ENCODE measurements at places on chromosomes 11 and 22.

DNA sequence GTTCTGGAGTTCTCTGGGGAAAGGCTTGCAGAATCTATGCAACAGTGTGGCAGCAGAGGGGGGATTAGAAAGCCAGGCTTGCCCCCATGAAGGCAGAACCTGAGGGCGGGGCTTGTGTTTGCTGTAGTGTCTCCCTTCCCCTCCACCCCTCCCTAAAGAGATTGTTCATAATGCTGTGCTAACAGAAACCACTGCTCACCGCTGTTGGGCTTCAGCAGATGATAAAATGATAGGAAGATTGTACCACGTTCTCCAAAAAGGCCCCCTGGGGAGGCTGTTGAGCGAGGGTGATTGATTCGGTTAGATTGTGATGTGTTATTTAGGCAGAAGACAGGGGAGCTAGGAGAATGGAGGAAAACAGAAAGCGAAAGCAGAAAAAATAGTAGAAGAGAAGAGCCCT is 215.2 kb upstream of the NCAM1 start:
- no peak for DNase-seq

DNA sequence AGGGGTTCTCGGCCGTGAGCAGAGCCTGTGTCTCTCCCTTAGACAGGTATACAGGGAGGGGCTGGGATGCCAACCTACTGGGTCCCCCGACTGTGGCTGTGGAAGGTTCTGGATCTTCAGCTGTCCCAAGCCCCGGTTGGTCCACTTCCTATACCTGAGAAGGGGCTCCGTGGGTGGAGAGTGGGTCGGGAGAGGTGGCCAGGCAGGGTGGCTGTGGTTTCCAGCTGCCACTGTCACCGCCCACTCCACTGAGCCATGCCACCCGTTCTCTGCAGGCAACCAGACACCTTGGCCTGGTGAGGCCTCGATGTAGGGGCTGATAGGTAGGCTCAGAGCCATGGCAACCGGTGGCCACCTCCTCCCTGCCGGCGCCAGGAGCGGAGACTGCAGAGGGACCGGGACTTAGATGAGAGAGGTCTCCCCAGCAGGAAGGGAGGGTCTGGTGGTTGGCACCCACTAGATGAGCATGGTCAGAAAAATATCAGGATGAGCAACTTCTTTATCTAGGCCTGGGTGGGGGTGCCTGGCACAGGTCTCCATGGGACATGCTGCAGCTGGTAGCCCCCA is 53.8 kb downstream of the TRIOBP start:
- no peak for DNase-seq

GRCh38 chr22:25702571-25703167 is 39.3 kb upstream of the MYO18B start:
- DNase-seq = peak; percentile 47

GRCh38 chr11:9950462-9950861 is 286.6 kb downstream of the SWAP70 start:
- no peak for DNase-seq

- DNase-seq = peak; percentile 49
Measured at GRCh38 chr11:102573851-102574250, 43.3 kb upstream of the MMP7 start.

DNA sequence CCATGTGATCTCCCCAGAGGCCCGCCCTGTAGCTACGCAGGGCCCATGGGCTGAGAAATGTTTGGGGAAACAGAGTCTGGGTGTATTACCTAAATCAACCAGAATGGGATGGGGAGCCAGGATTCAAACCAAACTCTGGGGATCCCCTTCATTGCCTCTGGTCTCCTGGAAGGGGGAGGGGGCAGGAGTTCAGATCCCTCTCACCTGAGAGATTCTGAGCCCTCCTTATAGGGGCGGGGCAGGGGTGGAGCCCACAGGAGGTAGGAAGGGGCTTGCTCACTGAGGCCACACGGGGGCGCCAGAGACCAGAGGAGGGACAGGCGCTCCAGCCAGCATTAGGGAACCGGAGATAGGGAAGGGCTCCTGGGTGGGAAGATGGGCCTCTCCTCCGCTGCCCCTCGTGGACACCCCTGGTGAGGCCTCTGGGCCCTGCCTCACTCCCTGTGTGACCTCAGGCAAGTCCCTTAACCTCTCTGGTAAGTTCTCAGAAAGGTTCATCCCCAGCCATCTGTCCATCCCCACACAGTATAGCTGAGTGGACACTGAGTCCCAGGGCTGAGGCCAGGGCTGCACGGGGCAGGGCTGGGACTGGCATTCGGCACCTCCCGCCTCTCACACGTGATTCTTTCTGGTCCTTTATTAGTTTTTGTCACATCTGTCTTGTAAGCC is 2.7 kb upstream of the CDC42BPG start:
- DNase-seq = peak; percentile 96

DNA sequence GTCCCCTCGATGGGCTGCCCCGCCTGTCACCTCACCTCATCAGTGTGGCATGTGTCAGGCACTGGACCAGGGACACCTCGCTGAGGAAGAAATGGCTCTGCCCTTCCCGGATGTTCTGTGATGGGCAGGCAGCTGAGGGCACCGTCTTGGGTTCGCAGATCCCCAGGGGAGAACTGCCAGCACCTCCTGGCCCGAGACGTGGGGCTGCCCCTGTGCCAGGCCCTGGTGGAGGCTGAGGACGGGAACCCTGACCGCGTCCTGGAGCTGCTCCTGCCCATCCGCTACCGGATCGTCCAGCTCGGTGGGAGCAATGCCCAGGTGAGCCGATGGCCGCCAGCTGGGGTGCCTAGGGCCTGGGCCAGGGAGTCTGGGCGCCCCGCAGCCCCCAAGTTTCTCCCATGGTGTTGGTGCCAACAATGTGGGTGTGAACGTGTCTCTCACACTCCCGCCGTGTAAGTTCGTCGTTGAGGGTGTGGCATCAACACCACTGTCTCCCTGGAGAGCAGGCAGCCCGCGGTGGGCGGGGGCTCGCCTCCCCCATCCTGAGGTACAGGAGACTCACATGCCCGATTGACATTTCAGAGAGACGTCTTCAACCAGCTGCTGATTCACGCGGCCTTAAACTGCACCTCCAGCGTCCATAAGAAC is 7.3 kb upstream of the GTSE1 start:
- no peak for DNase-seq

DNA sequence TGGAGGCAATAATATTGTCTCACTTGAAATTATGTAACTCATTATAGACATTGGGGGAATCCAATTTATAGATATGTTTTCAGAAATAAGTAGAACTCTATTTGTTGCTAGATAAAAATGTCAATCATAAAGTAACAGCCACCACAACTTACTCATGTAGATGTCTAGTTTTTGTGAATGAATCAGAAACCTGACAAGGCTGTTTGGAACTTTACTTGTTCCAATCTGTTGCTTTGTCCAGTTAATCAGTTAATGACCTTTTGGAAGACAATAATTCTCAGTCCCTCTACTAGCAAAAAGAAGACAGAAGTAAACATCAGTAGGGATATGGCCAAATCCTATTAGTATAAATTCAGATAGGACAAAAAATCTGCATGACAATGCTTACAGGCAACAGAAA is 1143.3 kb downstream of the LRRC4C start:
- DNase-seq = no peak

DNA sequence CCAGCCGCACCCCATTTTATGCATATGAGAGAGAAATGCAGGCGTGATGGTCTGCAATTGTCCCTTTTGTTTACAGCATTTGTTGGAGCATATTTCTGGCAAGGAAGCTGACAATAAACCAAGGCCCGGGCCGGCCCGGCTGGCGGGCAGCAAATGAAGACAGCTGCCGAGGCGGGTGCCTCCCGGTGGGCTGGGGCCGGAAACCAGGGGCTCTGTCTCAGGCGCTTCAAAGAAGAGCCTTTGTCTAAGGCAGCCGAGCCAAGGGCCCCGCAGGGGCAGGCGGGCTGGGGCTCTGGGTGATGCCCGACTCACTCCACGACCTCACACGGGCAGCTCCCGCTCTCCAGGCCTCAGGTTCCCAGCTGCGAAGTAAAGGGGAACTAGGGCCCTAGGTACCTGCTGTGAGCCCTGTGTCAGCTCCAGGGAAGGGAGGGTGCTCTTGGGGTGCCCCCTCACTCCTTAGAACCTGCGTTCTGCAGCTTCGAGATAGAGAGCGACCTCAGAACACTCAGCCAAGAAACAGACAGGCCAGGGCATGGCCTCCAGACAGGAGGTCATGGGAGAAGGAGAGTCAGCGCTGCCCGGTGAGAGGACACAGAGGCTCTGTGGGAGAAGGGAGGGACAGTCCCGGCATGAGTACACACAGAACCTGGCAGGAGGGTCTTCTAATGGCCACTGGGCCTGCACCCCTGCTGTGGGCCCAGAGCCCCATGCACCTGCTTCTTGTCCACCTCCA is 2.4 kb downstream of the LINC01488 start:
- DNase-seq = no peak

GRCh38 chr11:94876645-94877442 is 96.5 kb downstream of the CWC15 start:
- DNase-seq = peak; percentile 96

DNA sequence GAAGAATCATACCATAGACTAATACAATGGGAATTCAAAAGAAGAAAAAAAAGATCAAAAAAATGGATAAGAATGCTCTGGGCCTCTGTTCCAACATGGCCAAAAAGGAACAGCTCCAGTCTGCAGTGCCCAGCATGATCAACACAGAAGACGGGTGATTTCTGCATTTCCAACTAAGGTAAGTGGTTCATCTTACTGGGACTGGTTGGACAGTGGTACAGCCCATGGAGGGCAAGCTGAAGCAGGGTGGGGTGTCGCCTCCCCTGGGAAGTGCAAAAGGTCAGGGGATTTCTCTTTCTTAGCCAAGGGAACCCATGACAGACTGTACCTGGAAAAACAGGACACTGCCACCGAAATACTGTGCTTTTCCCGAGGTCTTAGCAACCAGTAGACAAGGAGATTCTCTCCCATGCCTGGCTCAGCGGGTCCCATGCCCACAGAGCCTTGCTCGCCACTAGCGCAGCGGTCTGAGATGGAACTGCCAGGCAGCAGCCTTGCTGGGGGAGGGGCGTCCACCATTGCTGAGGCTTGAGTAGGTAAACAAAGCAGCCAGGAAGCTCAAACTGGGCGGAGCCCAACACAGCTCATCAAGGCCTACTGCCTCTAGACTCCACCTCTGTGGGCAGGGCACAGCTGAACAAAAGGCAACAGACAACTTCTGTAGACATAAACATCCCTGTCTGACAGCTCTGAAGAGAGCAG is 428.4 kb downstream of the MN1 start:
- no peak for DNase-seq

DNA sequence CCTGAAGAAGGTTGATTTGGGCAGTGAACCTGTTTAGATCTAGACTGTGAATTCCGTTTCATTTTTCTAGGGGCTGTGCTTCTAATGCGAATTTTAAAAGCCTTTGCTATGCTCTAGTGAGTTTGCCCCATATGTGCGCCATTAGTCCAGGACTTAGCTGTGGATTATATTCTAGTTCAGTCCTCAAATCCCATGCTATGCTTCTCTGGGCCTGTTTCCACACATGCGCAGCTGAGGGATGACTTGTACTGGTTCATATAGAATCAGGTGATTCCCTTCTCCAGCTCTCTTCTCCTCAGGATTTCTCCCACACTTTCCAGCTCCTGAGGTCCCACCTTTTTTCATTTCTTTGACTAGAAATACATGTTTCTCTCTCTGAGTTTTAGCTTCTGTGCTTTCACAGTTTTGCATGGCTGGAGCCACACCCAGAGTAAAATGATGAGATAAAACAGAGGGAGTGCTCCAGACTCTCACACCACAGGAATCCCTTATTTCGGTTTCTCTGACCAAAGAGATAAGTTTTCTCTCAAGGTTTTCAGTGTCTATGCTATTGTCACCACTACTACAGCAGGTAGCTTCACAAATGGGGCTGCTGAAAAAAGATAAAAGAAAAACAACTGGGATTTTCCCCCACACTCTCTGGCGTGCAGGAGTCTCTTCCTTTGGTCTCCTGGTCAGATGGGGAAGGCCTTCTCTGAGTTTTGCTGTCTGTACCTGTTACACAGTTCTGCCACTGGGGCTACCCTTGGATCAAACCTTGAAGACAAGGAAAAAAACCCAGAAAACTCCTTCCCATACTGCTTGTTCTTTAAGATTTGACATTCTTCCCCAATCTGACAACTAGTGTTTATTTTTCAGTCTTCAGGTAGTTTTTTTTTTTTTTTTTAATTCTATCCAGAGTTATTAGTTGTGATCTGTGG is 96.2 kb upstream of the TEAD1 start:
- DNase-seq = no peak

GRCh38 chr22:28728621-28729313 is 12.9 kb downstream of the CHEK2 start:
- DNase-seq = peak; percentile 82

DNA sequence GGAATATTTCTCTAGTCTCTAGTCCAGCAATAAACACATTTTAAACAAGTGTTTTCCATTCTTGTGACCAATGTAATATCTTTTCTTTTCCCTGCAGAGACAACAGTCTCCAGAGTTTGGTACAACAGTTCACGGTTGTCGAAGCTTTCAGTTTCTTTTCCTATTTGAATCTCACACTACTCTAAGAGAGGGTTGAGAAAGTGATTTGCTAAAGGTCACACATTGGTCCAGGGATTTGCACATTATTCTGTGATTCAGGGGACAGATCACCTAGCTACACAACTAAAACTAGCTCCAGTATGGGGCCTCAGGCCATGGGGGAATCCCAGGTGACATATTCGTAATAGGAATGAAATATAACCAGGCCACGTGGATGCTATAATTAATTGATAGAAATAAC is 132.5 kb downstream of the HIPK3 start:
- no peak for DNase-seq

DNA sequence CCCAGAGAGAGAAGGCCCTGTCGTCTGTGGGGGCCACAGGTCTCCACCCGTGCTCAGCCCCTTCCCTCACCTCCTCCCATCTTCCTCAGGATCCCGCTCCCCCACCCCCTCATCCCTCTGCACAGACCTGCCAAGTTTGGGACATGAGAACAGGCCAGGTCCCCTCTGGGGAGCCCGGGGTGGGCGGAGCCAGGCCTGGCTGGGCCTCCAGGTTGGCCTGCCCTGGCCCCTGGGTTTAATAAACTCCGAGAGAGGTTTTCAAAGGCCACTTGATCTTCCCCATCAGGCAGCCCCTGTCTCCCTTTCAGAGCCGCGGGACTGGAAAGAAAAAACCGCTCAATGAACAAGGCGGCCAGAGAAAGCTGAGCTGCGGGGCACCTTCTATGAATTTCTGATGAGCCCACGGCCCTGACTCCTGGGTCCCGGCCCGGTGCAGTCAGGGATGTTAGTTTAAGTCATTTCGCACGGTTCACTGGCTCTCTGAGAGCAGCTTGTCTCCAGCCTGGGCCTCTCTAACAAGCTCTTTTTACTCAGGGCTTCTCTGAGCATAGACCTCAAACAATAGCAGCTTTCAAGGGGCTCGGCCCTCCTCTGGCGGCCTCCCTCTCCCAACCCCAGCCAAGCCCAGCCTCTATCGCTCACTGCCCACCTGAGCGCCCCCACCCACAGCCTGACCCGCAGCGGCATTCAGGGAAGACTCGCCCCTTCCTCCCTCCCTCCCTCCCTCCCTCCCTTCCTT is 64.8 kb downstream of the RPUSD4 start:
- DNase-seq = no peak

GRCh38 chr11:28922386-28922981 is 814.3 kb downstream of the METTL15 start:
- no peak for DNase-seq

DNA sequence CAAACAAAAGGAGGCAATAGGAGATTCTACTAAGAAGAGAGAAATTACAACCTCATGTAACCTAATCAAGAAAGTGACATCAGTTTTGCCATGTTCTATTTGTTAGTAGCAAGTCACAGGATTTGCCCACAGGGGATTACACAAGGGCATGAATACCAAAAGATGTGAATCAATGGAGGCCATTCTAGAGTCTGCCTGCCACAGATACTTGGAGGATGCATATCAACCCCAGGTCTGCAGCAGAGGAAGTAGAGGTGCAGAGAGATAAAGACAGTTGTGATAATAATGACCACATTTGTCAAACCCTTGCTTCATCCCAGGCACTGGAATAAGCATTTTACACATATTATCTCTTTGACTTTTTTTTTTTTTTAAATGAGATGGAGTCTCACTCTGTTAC is 2.4 kb upstream of the ASCC2 start:
- DNase-seq = peak; percentile 45
